ENCODE measurements at places on chromosomes 16 and 17.
A peak's percentile ranks its signal among the peaks of the same experiment; 100 is the strongest.

GRCh38 chr17:59479141-59479540 is 86.3 kb upstream of the DHX40 start:
- no peak for DNase-seq

GRCh38 chr17:39360537-39360936 is 40.9 kb downstream of the FBXL20 start:
- no peak for DNase-seq

GRCh38 chr16:5422643-5423496 is 325.3 kb upstream of the EEF2KMT start:
- no peak for DNase-seq

GRCh38 chr17:19336938-19337711 is 25.4 kb downstream of the B9D1 start:
- DNase-seq, result no peak

GRCh38 chr16:72066747-72067146 is 3.7 kb downstream of the HPR start:
- peak; percentile 36 for DNase-seq

GRCh38 chr17:27217631-27218030 is 76.3 kb upstream of the WSB1 start:
- no peak for DNase-seq

- no peak for DNase-seq
These were observed 80.3 kb upstream of the LHX1 start for GRCh38 chr17:36856903-36857381.
